Stimulated activated CD4-positive, alpha-beta T cell treated with anti-CD3 and anti-CD28 coated beads, Interleukin-1b, Interleukin-23, amount 100 ng/mL, for 24 hours (primary cell): ENCODE measurements at places on chromosomes 4 and X.

GRCh38 chr4:7324651-7325121, 110.0 kb downstream of the PSAPL1 start:
- DNase-seq: no peak

DNA sequence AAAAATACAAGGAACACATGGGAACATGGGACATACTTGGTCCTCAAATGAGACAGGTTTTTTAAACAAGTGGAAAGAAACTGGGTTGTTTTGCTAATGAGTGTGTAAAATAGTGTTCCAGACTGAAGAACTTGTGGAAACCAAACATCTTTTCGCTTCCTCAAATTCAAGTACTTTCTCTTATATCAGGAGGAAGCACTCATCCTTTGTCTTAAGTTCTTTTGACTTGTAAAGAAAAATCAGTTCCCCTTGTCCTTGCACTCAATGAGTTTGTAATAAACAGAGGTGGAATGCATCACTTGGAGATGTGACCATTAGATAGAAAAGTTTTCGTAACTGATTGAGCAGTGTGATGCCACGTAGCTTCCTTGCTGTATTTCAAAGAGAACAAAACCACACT, 101.1 kb downstream of the PHOX2B start:
- no peak for DNase-seq

- DNase-seq: no peak
Measured at GRCh38 chr4:167216783-167217182, 17.5 kb downstream of the SPOCK3 start.

GRCh38 chr4:125459531-125459930, 144.8 kb downstream of the FAT4 start:
- no peak for DNase-seq

GRCh38 chr4:131447883-131448282, 1701.2 kb upstream of the PCDH10 start:
- DNase-seq: no peak

DNA sequence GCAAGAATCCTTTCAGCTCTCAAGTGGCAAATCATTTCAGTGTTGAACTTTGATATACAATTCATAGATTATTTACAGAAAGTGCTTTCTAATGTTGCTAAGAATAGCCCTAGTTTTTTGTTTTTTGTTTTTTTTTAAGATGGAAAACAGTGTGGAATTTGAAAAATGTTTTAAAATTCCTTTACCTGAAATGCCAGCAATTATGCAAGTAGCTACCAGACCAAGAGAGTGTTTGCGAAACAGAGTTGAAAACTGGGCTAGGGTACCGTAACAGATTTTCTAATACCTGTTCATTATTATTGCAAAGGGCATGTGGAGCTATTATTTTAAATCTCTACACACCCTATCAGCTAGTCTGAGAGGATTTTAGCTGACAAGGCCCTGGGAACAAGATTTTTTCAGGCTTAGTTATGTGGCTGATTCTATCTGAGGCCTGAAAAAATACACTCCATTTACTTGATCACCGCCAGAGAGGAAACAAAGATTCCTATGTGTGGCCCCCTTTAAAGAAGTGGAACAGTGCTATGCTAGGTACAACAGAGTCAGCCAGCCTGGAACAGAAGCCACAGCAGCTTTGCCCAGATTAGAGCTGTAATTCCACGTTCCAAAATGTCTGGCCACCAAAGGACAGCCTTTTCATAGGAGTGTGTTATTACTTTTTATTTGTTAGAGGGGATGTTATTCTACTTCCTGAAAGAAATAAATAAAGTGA, 46.9 kb upstream of the SLC39A8 start:
- DNase-seq: no peak

DNA sequence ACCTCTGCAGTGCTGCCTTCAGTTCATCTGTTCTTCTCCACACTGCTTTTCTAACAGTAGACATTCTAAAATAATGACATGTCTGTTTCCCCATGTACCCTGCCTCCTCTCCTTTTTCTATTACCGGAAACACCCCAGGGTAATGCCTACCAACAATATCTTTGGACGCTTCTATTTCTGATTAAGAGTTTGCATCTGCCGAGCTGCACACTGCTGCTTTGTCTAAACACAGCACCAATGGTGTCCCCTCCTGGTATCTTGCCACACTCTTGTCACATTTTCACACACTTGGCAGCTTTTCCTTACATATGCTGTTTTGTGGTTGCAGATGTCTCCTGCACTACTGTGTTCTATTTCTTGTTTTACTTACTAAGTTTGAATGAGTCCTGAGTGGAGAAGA, 288.8 kb downstream of the GRIA2 start:
- no peak for DNase-seq

DNA sequence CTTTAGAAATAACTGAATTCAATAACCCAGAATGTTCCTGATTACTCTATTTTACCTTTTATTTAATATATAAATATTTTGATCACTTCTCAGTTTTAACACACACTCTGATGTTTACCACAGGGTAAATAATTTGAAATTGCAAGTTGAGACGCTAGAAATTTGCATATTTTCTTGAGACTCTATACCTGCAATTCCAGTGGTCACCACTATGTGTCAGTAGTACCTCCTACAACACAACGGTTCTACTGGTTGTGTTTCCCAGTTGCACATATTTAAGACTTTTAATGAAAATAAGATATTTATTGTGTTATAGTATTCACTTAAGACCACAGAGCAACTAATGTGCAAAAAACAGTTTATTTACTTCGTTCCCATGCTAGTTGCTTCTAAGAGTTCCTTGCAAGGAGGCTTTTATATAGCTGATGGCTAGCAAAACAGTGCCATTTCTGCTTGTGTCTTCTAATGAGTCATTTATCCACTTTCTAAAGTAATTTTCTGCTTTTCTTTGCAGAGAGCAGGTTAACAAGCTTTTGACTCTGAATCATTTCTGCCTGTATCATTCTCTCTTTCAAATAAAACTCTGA, 98.9 kb upstream of the PDLIM3 start:
- no peak for DNase-seq

DNA sequence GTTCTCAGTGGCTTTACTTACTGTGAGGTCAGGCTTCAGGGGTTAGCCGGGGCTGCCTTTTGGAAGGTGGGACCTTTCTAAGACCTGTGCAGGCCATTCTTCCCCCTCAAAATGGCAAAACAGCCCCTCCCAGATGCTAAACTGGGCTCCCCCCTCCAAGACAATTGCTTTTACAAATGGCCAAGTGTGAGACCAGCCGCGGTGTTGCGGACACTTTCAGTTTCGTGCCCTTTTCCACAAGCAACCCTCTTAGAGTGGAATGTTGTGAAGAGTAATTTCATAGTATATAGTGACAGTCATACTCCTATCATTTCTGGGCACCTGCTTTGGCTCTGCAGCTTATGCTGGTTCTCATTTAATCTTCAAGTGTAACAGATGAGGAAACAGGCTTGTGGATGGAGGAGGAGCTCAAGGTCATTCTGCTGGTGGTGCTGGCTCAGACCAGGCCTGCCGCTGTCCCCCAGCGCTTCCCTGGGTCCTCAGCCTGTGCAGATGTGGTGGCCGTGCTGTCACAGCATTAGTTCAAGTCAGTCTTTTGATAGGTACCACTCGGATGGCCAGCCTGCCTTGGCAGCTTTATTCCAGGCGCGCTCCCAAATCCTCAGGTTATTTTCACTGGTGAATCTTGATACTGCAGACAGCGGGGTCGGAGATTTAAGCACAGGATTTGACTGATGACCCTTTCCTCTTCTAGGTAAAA, 55.0 kb upstream of the TADA2B start:
- no peak for DNase-seq

GRCh38 chr4:187069398-187069797, 345.7 kb upstream of the FAT1 start:
- DNase-seq: no peak

DNA sequence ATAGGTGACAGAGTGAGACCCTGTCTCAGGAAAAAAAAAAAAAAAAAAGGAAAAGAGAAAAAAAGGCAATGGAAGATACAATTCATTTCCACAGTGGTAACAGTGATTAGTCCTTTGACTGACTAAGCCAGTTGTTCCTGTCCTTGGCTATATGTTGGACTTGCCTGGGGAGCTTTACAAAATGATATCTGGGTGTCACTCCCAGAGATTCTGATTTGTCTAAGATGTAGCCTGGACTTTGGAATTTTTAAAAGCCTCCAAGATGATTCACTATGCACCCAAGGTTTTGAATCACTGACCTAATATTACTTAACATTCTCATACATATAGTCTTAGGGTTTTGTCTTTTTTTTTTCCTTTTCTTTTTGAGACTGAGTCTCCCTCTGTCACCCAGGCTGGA, 16.9 kb downstream of the HELQ start:
- DNase-seq: no peak

- no peak for DNase-seq
Measured at GRCh38 chr4:1031956-1032795, 20.8 kb downstream of the FGFRL1 start.
